ENCODE measurements at places on chromosomes 6 and 20.
A peak's percentile ranks its signal among the peaks of the same experiment; 100 is the strongest.

DNA sequence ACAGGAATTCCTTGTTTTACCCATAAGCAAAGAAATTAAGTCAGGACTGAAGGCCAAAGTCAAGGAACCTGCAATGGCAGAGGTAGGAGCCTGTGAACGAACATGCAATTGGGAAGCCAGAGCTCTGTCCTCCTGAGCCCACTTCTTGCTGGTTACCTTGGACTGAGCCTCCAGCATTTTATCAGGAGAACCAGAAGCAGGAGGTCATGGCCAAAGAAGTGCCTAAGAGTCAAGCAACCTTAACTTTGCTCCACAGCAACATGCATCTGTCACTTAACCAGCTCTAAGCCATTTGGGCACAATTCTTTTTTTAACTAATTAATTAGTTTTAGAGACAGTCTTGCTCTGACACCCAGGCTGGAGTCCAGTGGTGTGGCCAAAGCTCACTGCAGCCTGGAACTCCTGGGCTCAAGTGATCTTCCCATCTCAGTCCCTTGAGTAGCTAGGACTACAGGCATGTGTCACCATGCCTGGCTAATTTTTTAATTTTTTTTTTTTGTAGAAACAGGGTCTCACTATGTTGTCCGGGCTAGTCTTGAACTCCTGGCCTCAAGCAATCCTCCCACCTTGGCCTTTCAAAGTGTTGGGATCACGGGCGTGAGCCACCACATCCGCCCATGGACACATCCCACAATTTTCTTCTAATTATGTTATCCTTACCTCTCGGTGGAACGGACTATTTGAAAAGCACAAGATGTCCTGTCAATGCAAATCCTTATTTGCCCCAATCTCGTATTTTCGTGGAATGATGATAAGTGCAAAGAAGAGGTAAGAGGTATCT is 334.2 kb downstream of the CD83 start:
- no peak for DNase-seq

DNA sequence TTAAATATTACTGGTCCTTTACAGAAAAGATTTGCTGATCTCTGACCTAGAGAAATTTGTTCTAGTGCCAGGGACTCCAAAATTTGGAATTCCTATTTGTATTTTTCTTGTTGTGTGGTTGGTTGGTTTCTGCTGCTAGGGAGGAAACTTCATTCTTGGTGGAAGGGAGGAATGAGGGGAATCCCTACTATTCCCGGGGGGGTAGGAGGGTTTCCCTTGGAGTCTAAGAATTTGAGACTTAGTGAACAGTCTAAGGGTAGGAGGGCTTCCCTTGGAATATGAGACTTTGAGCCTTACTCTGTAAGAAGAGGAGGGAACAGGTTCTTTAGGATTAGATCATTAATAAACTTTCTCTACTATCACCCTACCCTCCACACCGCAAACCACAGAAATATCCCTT is 67.1 kb upstream of the ADGRF1 start:
- no peak for DNase-seq

DNA sequence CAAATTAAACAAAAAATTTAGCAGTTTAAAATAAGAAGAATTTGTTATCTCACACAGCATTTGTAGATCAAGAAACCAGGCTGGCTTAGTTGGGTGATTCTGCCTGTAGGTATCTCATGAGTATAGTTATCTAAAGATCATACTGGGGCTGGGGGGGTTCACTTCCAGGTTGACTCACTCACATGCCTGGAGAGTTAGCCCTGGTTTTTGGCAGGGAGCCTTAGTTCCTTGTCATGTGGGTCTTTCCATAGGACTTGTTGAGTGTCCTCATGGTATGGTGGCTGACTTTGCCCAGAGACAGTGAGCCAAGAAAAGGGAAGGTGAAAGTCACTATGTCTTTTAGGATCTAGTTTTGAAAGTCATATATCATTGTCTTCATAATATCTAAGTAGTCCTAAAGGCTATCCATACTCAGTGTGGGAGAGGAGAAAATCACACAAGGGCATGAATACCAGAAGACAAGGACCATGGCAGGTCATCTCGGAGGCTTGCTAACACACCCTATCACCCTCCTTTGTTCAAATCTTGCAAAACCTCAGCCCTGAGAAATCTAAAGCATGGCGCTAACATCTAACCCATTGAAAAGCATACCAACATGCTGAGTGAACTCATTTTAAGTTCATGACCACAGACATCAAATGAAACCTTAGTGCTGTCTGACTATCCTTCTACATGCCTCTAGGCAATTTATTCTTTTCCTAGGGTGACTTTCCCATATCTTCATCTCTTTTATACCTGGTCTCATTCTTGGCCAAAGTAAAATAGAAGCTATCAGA is 39.2 kb downstream of the CYP24A1 start:
- DNase-seq, result no peak

- no peak for DNase-seq
Observed at GRCh38 chr20:50996901-50997865, 25.7 kb downstream of the KCNG1 start.

GRCh38 chr20:32474967-32475811 is 109.9 kb downstream of the NOL4L start:
- no peak for DNase-seq

GRCh38 chr20:49641683-49642656 is 71.7 kb downstream of the B4GALT5 start:
- DNase-seq, result no peak

GRCh38 chr20:24568842-24569241 is 99.4 kb downstream of the SYNDIG1 start:
- no peak for DNase-seq

DNA sequence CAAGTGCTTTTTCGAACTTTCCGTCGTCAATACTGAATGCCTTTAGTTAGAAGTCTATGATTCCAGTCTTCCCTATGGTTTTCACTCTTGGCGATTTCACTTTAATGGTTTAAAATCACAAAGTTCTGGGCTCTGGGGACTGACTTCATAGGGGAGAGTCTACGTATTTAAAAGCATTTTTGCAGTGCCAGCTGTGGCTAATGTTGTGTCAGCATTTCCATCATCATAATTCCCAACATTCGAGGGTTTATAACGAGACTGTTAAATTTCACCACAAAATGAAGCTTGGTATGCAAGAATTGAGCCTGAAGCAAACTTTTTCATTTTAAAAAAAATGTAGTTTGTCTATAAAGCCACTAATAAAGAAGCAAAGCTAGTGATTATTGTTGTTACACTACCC is 242.7 kb downstream of the SOX4 start:
- DNase-seq, result no peak

GRCh38 chr20:57411406-57412283 is 20.4 kb downstream of the RBM38 start:
- DNase-seq, result no peak

- DNase-seq, result no peak
Observed at GRCh38 chr6:16518265-16518664, 243.0 kb downstream of the ATXN1 start.

GRCh38 chr6:47646689-47647088 is 51.7 kb upstream of the ADGRF4 start:
- no peak for DNase-seq

GRCh38 chr6:119350202-119350951 is 816 bp upstream of the MAN1A1 start:
- no peak for DNase-seq

DNA sequence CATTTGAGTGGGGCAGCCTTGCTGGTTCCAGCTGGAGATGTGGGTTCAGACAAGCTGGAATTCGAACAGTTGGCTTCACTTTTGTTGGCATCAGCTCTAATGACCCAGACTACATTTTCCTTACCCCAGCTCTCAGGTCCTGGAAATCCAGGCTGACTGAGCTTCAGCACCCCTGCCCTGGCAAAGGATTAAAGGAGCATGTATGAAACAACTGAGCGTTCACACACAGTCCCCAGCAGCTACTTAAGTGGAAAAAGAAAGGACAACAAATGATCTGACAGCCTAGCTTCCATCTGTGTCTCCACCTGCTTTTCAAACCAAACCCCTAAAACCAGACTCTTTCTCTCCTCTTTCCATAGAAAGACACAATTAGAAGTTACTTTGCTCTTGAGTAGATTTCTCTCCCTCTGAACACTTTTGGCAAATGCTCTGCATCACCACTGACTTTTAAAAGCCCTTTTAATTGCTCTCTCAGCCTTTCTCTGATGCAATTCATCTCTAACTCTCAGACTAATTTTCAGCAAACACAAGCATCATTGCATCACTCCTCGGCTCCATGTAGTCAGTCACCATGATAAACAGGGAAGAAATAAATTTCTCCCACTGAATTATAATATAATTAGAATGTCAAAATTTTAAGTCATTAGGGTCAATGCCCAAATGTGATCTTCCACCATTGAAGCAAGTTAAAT is 28.1 kb downstream of the ROS1 start:
- peak; percentile 9 for DNase-seq

DNA sequence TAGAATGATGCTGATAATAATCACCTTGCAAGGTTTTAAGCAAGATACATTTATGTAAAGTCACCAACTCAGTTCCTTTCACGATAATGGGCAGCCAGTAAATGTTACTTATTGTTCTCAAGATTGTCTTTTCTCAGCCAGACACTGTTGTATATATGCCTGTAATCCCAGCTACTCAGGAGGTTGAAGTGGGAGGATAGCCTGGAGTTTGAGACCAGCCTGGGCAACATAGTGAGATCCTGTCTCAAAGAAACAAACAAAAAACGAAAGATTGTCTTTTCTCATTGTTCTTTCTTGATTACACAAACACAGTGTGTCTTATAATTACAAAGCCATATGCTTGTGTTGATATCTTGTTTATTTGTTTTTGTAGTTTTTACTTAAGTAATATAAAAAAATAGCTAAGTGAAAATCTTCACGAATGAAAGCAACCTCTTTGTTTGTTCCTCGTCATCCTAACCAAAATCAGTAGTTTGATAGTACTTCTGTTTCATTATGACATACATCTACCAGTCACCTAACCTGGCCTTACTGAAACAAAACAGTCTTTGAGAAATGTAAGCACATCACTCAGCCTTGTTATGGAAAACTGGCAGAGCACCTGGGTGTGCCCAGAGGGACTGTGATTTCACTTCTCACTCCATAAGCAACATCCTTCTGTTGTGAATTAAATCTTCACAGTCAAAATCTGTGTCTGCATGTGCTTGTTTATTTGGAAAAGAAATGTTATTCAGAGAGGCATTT is 436.2 kb upstream of the SOX4 start:
- DNase-seq, result no peak

GRCh38 chr6:17602888-17603287 is 2.8 kb downstream of the FAM8A1 start:
- DNase-seq, result no peak

DNA sequence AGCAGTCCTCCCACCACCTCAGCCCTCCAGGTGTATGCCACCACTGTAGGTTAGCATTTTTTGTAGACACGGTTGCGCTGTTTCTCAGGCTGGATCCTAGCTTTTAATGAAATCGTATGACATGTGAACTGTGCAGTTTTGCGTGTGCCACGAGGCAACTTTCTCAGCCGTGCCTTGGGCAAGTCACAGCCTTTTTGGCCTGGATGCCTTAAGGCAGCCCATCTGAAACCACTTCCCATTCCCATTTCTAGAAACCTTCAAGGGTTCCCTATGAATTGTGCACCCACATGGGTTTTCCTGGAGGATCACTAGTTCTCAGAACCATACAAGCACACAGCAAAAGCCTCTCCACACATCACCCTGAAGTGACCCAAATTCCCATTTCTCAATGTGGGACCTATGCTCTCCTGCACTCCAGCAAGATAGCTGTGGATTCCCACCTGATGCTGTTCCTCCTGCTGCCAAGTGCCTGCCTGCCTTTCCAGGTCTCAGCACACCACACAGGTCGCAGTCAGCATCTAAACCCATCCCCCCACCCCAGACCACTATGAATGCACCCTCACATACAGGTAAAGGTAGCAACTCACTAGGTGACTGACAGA is 28.9 kb downstream of the SNX5 start:
- no peak for DNase-seq

- DNase-seq, result peak; percentile 42
Observed at GRCh38 chr6:15365273-15365687, 119.4 kb downstream of the JARID2 start.

DNA sequence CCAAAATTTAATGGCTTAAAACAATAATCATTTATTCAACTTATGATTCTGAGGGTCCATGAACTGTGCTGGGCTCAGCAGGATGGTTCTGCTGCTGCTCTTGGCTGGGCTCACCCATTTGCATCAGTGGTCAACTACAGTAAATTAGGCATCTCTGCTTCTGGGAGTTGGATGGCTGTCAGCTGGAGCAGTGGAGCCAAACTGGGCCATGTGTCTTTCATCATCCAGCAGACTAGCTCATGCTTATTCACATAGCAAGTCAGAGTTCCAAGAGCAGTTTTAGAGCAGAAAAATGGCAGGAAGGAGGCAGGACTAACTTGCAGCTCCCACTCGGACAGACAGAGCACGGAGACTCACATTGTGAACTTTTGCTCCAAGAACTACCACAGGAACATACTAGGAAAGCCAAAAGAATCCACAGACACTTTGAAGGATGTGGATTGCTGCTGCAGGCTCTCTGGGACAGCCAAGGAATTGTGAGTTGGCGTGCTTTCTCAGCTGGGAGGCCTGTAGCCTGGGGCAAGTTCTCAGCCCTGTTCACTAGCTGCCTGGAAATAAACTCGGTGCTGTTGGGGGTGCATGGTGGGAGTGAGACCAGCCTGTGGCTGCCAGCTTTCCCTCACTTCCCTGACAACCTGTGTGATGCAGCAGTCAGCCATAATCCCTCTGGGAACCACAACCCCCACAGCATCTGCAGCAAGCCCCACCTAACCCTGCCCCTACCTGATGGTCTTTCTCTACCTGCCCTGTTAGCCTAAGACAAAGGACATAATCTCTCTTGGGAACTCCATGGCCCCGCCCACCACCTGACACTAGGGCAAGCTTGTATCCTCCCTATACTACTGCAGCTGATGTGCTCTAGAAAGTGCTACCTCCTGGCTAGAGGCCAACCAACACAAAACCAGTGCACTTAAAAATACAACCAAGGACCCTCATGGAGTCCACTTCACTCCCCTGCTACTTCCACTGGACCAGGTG is 129.0 kb downstream of the JPH2 start:
- no peak for DNase-seq

GRCh38 chr20:7090001-7090400 is 322.5 kb downstream of the BMP2 start:
- no peak for DNase-seq

GRCh38 chr20:12581644-12582289 is 427.0 kb upstream of the SPTLC3 start:
- DNase-seq, result peak; percentile 7

DNA sequence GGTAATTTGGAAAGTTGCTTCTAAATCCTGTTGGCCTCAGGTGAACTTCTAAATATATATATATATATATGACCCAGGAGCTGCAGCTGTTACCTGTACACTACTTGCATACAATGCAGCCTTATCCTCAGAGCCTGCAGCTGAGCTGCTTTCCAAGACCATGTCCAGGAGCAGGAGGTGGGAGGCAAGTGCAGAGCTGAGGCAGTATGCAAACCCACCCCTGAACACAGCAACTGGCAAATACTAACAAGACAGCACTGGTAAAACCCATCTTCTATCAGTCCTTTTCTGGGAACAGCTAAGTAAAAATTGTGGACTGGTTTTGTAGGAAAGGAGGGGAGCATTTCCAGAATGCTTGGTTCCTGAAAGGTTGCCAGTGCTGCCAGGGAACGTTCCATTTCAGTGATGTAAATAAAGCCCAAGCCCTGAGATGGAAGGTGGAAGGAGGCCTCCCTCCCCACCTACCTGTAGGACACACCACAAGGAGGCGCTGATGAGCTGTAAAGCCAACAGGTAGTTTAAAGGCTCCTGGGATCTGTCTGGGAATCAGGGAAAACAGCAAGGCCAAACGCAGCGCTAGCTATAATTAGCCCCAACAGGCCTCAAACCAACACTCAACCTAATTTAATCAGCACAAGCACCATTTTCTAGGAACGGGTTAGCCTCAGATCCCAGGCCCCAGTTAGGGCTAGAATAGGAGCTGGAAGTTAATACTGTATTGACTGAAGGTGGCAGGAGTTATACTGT is 93.8 kb upstream of the MAP7 start:
- peak; percentile 63 for DNase-seq

Data from NCI-H1930 (cell line).